ENCODE measurements at places on chromosomes 1 and 21. TPM values are rescaled to one million over a fixed set of nuclear protein-coding genes. Genes with fewer than 3 reads are reported as not detected.
A peak's percentile ranks its signal among the peaks of the same experiment; 100 is the strongest.

Gene ZFP69
- 3.0 TPM for total RNA-seq

DNA sequence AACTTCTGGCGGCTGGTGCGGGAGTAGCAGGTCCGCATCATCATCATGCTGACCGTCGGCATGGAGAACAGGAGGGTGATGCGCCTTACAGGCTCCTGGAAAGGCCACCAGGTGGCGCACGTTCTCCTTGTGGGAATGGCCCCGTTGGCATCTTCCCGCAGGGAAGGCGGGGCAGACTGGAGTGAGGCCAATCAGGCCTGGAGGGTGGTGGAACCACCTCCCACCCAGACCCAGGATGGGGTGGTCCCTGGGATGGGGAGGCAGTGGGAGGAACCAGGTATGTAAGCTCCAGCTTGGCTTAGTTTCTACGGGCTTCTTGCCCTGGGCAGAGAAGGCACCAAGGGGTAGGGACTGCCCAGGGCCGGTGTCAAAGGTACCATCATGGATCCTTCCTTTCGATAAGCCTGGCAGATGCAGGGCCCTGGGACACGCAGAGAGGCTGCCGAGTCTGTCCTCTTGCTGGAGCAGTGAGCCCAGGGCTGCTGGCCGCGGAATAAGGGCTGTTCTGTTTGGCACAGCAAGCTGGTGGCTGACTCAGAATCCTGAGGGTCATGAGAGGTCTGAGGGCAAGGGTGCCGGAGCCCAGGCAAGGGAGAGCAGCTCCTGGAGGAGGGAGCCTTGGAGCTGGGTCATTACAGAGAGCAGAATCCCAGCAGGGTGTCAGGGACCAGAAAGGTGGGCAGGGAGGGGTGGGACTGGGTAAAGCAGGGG lies 8.7 kb upstream of the LGR6 start:
- peak; percentile 57 for DNase-seq

Gene ABCA4
- total RNA-seq = 1.3 TPM

DNA sequence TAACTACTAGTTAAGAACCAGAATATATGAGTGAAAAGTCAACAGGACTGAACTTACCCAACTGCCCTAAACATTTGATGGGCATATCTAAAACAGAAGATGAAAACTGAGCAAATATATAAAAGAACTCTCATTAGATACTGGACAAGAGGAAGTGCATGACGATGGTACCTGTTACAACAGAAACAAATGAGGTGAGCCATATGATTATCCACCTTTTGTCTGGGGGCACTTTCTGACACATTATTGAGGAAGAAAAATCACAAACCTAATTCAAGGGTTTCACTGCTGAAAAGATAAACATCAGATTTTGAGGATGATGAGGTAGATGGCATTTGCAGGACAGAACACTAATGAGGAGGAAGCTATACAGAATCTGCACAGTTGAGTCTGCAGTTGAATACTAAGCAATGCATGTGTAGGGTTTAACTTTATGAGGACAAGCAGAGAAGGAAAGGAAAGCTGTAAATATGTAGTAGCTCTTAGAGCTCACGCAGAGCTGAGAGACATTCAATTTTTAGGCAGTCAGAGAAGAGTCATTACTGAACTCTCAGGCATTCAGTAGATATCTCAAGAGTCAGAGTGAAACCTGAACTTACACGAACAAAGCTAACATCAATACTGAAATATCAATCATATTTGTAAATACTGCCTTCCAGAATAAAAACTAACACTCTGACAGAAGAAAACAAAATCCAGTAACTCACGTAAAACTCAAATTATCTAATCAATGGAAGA lies 262.1 kb downstream of the AKT3 start:
- no peak for DNase-seq

DNA sequence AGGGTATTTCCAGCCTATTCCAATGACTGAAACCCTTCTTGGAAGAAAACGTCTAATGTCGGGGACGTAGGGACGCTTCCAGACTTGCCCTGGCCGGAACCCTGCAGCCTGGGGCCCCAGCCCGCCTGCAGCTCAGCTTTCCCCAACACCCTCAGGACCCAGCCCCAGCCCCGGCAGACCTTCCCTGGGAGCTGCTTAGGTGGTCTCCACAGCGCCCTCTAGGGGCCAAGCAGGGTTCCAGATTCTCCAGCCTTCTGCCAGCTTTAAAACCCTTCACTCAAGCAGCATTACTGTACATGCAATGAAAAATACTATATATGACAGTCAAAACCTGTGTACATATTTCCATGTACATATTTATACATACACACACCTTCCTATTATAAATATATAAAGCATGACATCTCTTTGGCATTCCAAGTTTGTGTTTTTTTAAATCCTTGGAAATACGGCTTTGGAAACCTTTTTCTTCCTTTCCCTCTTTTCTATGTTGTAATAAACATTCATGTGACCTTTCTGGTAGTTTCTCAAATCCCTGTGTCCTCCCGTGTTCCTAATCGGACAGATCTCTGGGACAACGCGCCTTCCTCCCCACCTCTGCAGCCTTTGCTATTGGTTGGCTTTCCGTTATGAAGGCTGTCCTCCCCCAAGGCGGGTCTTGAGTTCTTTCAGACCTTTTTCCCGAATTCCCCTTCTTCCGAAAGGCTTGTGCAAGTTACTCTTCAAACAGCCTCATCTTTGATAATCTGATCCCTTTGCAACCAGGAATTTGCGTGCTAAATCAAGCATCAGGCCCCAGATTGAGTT lies 60.3 kb downstream of the STUM start:
- peak; percentile 58 for DNase-seq

- DNase-seq = no peak
These were observed 13.2 kb downstream of the MEGF6 start for GRCh38 chr1:3598051-3598491.

Gene FMO4
- 6.0 TPM for total RNA-seq

GRCh38 chr1:103156966-103157365 lies 48.6 kb upstream of the COL11A1 start:
- peak; percentile 44 for DNase-seq

Data from renal cortical epithelial cell (primary cell).